ENCODE measurements at places on chromosomes 1 and 21. TPM values are rescaled to one million over a fixed set of nuclear protein-coding genes. Genes with fewer than 3 reads are reported as not detected.

The ANGPTL1 gene
- total RNA-seq, result not detected

The AMY2A gene
- not detected for total RNA-seq

The SPRR2F gene
- total RNA-seq, result not detected

The TRIM33 gene
- 32.6 TPM for total RNA-seq

The DMBX1 gene
- total RNA-seq, result not detected

The CPTP gene
- total RNA-seq, result 28.3 TPM

The REN gene
- not detected for total RNA-seq

The CRP gene
- total RNA-seq, result not detected

The CLDN8 gene
- total RNA-seq, result not detected

All from placental epithelial cell (primary cell).